Naive B cell (primary cell): ENCODE measurements at places on chromosomes 7 and 10.
A peak's percentile ranks its signal among the peaks of the same experiment; 100 is the strongest.

- DNase-seq = no peak
These were observed 244.0 kb downstream of the BUB3 start for GRCh38 chr10:123398180-123398591.

- DNase-seq = no peak
These were observed 134.2 kb downstream of the MAD1L1 start for GRCh38 chr7:2098496-2098895.

DNA sequence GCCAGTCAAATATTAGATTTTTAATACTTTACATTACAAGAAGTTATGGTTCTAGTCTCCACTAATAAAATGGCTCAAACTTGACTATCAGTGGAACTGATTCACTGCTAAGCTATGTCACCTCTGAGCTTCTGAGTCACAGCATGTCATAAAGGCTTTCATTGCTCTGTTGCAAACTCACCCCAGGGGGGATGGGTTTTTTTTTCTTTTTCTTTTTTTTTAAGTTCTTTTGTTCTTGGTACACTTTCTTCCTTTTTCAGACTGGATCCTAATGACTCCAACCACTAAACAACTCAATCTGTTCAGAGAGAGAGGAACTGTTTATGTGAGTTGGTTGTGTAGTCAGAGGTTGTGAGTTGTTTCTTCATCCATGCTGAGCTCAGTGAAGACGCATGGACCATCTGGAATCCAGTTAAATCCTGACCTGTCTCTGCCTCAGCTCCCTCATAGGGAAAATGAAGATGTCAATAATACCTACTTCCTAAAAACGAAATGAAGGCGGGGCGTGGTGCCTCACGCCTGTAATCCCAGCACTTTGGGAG, 11.0 kb downstream of the MYOF start:
- no peak for DNase-seq

- DNase-seq = no peak
These were observed 78.4 kb downstream of the SEPTIN14 start for GRCh38 chr7:55784151-55784550.

DNA sequence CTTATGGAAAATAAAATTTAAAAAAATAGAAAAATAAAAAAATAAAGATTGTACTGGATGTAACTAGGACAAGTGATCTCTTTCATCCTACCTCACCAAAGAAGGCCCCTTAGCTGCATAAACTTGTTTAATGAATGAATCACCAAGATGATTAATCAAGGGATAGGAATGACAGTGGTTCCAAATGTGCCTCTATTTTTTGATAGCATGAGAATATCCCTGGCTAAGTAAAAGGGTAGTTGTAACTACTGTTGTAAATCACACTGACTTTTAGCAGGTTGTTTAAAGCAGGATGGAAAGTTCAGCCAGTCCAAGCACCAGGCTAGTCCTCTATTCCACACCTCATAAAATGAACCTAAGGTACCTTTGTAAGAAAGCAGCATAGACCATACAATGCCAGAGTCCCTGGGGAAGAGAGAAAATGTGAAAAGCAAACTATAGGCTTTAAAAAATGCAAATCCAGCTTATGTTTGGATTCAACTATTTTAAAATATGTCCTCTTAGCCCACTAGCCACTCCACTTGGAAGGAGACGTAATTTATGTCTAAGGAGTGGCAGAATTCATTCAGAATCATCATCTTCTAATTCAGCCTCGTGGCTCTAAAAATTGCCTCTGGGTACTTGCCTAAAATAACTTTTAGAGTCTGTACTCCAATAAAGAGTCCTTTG, 126.8 kb downstream of the SKIDA1 start:
- DNase-seq = no peak

GRCh38 chr10:67819768-67820204, 18.2 kb downstream of the DNAJC12 start:
- no peak for DNase-seq

DNA sequence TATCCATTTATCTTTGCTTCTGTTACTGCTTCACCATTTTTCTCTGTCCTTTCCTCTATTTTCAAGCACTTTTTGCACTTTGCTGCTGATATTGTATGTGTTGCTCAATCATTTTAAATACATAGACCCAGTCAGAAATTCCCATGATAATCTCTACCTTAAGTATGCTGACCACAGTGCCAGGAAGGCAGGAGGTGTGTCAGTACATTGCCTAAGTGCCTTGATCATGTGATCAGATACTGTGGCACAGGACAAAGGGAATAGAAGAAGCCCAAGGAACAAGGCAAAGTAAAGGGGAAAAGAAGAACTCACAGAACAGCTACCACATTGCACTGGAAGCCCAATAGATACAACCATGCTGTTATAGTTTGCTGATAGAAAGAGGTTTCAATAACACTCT, 53.7 kb upstream of the CD36 start:
- DNase-seq = no peak

- DNase-seq = no peak
These were observed 490.0 kb downstream of the PTPRN2 start for GRCh38 chr7:158097453-158098124.

- DNase-seq = no peak
These were observed 26.7 kb downstream of the WAC start for GRCh38 chr10:28559618-28560017.

GRCh38 chr10:43930777-43931176, 282.1 kb upstream of the ZNF32 start:
- DNase-seq = no peak

GRCh38 chr7:112157072-112157471, 49.1 kb downstream of the DOCK4 start:
- DNase-seq = no peak

- no peak for DNase-seq
These were observed 1.5 kb downstream of the STX1A start for GRCh38 chr7:73717991-73718405.

DNA sequence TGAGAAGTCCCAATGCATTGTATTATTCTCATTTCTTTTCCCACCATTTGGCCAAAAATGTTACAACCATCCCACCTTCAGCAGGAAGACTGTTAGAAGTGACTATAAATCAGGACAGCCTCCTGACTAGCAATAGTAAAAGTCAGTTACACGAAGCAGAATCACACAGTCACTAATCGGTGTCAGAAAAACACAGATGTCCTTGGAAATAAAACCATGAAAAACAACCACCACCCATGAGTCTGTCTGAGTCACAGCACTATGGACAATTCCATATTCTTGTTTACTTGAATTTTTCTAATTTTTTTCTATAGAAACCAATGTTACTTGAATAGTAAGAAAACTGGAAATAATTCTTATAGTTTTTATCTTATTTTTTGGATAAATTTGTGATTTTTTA, 81.9 kb upstream of the FRMD4A start:
- DNase-seq = no peak

DNA sequence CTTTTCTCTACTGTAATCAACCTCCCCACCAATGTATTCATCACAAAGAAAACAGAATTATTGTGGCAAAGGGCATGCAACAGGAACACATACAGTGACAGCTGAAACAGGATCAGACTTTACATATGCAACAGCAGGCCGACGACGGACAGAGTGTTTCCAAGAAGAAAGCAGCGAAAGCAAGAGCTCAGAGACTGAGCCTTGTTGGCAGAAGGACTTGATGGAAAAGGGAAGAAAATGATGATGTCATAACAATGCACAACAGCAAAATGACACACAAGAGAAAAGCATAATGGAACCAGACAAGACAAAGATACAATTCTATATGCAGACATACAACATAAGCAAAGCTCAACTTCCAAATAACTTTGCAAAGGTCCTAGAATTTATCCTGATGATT, 106.5 kb downstream of the ARHGAP12 start:
- DNase-seq = no peak

DNA sequence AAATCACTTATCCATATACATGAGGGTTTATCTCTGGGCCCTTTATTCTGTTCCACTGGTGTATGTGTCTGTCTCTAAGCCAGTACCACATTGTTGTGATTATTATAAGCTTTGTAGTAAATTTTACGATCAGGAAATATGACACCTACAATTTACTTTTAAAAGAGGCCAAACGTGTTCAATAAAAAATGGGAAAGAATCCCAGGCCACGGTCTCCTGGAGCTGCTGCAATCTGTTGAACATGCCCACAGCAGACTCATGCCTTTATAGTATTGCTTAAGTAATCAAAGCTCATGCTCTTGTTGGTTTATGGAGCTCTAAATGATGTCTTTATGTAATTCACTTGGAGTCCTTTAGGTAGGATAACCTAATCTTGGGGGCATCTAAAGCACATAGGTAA, 273.0 kb downstream of the ZMYND11 start:
- no peak for DNase-seq

DNA sequence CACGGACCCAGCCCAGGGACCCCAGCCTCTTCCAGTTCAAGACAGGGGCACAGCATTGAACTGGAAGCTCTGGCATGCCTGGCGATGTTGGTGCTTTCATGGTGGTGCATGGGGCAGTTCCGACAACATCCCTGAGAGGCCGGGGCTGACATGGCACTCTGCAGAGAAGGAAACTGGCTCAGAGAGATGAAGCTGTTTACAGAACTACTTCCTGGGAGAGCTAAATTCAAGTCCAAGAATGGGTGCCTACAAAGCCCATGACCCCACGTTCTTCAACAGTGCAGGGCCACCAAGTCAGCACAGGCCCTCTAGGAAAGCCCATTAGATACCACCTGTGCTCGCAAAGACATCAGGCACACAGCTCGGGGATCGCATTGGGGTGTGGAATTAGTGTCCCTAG, 470.9 kb upstream of the MGMT start:
- no peak for DNase-seq

GRCh38 chr10:17662193-17663138, 18.5 kb downstream of the STAM start:
- DNase-seq = no peak

DNA sequence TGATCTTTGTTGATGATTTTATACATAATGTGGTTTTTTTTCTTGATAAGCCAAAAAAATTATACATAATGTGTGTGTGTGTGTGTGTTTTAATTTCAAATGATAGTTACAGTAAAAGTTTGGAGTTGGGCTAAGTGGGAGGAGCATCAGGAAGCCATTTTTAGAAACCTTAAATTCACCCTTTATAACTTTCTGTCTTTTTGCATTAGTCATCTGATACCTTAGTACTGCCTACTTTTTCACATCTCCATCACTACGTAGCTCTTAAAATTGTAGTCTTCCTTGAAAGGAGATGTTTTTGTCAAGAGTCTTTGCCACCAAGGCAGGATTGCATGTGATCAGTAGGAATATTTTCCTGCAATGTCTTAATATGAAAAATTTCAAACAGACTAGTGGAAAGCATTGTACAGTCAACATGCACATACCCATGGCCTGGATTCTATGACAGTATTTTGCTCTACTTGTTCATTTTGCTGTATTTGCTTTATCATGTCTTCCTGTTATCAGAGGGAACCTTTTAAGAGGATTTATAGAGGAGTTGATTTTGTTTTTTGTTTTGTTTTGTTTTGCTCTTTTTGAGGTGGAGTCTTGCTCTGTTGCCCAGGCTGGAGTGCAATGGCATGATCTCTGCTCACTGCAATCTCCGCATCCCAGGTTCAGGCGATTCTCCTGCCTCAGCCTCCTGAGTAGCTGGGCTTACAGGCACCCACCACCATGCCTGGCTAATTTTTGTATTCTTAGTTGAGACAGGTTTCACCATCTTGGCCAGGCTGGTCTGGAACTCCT, 67.3 kb downstream of the DAGLB start:
- DNase-seq = no peak

DNA sequence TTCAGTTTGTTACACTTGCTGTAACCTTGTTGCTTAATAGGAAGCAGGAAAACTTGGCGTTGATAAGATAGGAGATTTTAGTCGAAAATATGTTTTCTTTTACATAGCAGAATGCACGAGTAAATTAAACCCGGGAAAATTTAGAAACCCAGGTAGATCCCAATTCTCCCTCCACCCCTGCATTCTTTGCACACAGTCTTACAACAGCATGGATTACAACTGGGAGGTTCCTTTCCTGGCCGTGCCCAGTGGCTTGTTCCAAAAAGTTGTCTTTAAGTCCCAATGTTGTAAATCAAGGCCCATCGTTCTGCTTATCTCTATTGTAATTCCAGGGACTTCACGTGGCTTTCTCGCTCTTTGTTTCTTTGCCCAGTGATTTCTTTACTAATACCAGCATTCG, 1.1 kb upstream of the DPY19L1 start:
- DNase-seq = no peak

GRCh38 chr10:63910806-63911205, 389.6 kb downstream of the REEP3 start:
- DNase-seq = no peak

GRCh38 chr10:118458957-118459641, 117.0 kb upstream of the FAM204A start:
- DNase-seq = no peak

GRCh38 chr7:35725280-35725680, 30.3 kb upstream of the HERPUD2 start:
- peak; percentile 44 for DNase-seq

DNA sequence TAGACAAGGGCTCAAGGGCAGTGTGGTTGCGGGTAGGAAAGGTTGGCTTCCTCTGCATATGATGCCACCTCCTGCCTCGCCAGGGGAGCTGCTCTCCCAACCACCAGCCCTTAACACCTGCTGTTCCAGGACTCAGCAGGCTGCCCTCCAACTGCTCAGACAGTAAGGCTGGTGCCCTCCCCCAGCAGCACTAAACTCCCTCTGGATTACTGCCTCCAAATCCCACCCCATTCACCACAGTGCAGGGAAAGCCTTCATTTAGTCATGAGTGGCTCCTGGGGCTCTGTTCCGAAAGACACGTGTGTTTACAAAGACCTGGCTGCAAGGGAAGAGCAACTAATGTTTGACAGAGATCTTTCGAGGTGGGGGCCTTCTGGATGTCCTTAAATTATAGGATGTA, 437.2 kb upstream of the MKI67 start:
- DNase-seq = no peak

- DNase-seq = peak; percentile 80
These were observed 7.7 kb downstream of the SLC37A3 start for GRCh38 chr7:140390466-140391190.

DNA sequence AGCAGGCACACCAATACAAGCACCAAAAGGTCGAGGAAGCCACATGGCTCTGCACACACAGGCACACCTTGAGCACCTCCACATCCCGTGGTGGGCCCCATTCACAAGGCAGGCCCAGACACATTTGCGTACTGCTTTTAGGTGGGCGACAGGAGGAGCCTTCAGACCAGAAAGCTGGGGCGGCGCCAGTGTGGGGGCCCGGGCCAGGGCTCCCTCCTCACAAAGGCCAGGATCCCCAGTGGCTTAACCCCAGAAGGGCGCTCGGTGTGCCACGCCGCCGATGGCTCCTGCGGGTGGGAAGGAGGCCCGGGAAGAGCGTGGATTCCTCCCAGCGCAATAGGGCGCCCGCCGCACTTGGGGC, 2.8 kb upstream of the SMARCD3 start:
- DNase-seq = no peak

- no peak for DNase-seq
These were observed 1.9 kb upstream of the NEBL start for GRCh38 chr10:20898866-20899535.

DNA sequence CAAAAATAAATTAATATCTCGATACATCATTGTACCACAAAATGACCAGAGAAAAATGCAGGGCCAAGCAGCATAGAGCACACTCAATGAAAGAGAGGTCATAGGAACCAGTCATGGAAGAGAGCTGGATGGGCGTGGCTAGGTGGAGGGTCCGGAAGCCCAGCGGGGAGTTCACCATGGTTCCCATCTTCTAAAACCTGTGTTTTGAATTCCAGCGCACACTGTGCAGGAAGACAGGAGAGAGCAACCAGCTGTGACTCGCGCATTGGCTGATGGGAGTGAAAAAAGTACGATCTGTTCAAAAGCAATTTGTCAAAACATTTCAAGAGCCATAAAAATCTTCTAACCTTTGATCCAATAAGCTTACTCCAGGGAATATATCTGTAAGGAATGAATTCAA, 125.2 kb upstream of the NANOS1 start:
- no peak for DNase-seq
